ENCODE measurements at places on chromosomes 12 and 14. TPM values are rescaled to one million over a fixed set of nuclear protein-coding genes. Genes with fewer than 3 reads are reported as not detected.

PTCSC3 gene
- total RNA-seq: not detected

DNA sequence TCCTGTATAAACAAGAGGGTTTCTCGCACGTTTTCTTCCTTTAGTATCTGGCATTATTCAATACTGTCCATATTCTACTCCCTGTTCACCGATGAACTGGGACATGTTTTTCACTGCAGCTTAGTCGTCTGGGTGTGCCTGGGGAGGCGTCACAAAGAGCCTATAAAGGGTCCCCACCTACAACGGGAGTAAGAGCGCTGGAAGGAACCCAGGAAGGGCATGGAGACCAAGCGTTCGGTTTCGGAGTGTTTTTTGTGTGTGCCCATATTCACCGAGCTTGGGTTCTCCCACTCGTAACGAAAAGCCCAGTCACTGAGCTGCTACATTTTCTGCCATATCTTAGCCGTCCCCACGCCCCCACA, 592 bp upstream of the USP15 start:
- no peak for DNase-seq

- no peak for DNase-seq
Measured at GRCh38 chr12:54601841-54602240, 13.4 kb upstream of the PPP1R1A start.

DNA sequence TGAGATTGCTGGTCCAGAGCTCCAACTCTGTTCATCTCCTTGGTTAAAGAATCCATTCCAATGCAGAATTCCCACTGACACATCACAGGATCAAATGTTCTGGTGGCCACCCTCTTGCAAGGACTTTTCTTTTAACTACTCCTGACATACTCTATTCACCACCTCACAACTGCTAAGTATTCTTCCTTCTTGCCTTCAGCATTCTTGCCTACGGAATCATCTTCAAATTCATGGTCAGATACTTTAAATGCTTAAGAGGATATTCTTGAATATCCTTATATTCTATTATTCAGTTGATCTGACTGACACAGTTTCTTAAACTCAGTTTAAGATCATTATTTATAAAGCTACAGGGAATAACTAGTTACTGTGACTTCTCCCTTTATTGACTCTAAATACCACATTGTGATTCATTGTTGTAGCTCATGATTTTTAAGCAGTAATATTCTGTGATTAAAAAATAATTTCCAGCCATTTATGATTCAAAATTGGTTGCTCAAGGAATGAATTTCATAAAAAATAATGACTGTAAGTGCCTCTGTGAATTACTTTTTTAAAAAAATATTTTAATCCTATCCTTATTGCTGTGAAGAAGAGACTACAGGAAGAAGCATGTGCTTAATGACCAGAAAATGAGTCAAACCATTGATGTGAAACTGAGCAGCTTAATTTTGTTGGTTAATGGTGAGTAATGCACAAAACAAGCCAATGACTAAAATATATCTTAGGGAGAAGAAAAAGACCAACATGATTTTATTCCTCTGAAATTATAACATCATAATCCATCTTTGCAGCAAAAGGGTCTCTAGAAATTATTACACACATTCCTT, 207.1 kb downstream of the PIK3C2G start:
- DNase-seq: no peak

GPR68 gene
- 1.5 TPM for total RNA-seq

RAB35 gene
- 22.5 TPM for total RNA-seq

DNA sequence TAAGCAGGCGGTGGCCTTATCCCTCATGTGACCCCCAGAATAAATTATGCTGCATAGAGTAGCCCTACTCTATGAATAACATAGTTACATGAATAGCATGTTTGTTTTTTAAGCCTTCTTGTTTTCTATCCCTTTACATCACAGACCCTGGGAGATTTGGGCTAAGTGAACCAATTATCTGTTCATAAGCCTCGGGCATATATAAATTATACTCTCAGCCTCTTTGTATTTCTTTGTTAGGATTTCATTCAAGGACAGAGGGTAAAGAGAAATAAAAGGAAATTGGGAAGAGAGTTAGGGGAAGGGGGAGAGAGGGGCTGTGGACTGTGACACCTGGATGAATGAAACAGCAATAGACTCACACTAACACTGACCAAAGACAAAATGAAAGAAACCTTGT, 35.3 kb upstream of the RTRAF start:
- DNase-seq: no peak

- no peak for DNase-seq
Measured at GRCh38 chr12:12534975-12535374, 27.7 kb downstream of the DUSP16 start.

GRCh38 chr12:80778005-80778541, 61.4 kb downstream of the MYF5 start:
- no peak for DNase-seq

DNA sequence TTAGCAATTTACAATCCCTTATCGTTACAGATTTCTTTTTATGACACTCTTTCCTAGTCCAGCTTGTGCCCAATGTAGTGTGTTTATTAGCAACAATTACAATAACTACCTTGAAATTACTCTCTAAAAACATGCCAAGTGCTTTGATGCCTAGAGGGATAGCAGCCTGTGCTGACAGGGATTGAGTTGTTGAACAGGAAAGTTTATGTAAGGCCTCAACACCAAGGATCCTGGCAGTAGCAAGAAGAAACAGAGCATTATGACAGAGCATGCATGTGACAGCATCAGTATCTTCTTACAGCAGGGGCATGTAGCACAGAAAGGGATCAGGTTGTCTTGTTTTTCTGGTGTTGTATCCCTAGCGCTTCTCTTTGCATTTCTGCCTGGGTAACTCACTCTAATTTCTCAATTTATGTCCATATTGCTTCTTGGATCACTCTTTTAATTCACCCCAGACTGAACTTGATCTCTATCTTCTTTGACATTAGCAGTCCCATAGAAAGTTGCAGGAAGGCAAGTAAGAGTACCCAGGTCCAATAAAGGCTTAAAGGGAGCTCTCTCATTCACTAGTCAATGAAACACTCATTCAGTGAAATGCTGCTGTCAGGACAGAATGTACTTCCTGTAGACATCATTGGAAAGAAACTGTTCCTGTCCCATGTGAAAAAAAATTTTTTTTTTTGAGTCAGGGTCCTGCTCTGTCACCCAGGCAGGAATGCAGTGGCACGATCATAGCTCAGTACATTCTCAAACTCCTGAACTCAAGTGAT, 220.0 kb upstream of the GRIP1 start:
- DNase-seq: no peak

DNA sequence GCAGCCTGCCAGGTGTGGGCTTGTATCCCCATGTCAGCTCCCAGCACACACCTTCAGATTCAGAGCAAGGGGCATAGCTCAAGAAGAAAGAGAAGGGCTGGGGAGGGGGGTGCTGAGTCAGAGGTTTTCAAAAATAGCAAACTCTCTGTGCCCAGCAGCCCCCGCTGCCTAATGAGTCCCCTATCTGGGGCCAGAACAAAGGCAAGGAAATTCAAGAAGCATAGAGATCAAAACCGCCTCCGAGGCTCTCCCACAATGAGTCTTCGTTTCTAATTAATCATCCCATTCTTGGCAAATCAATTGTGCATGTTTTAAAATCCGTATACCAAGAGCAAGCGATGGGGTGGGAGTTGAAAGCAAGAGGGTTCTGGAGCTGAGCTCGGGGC, 19.5 kb upstream of the CMKLR1 start:
- DNase-seq: no peak

DNA sequence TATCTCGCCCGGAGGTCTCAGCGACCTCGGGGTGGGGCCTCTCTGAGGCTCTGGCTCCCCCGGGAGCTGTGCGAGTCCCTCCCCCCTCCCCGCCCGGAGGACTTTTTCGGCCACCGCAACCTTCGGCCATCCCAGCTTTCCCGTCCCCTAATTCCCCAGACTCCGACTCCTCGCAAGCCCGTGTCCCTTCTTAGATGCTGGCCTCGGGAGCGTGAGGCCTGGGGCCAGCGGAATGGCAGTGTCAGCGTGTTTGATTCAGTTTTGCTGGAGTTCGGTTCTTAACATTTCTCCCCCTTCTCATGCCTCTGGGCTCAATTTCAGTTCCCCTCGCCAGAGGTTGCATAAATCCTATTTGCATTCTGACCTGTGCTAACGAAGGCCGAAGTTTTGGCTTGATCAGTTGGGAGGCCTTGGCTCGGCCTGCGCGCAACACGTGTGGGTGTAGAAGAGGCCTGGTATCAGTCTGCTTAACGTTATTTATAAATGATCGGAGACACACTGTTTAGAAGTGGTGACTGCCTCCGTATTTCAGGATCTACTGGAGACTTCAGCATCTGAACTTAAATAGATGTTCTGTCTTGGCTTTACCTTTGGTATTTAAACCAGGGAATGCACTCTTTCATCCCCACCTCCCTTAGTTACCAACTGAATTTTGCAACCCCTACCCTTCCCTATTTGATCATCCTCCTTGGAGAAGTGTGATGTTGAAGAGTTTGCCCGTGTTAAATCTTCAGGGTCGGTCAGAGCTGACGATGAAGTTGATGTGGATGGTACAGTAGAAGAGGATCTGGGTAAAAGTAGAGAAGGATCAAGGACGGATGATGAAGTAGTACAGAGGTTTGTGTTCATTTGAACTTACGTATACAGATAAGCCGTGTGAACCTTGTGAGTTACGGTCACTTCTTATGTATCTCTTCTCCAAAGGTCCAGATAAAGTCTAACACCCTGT, 851 bp downstream of the HSP90B1 start:
- DNase-seq: peak; percentile 28

DNA sequence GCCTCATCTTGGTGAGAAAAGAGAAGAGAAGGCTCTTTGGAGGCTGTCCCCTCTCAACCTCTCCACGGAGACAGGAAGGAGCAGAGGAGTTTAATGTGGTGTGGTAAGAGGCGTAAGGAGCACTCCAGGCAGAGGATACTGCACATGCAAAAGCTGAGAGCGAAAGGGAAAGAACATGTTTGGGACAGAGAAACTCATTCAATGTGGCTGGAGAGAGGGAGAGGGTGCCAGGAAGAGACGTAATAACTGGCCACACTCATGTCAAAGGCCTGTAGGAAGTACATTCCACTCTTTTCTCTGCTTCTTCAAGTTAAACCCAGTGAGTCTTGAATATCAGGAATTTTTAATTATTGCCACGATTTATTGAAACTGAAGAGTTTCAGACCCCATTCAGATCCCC, 12.0 kb downstream of the VDR start:
- no peak for DNase-seq

- no peak for DNase-seq
Measured at GRCh38 chr14:58096731-58097130, 55.3 kb downstream of the ARMH4 start.

GRCh38 chr12:108211157-108211556, 82.1 kb downstream of the WSCD2 start:
- DNase-seq: no peak

- no peak for DNase-seq
Measured at GRCh38 chr14:67815573-67816225, 691 bp downstream of the ZFYVE26 start.

GRCh38 chr12:84507956-84508850, 404.4 kb downstream of the SLC6A15 start:
- no peak for DNase-seq

GRCh38 chr12:108144080-108144479, 15.0 kb downstream of the WSCD2 start:
- no peak for DNase-seq

TEAD4 gene
- 5.3 TPM for total RNA-seq

OVCH1 gene
- total RNA-seq: not detected

GRCh38 chr12:32920506-32921085, 24.0 kb upstream of the PKP2 start:
- DNase-seq: no peak

GRCh38 chr12:15716581-15716980, 72.6 kb downstream of the EPS8 start:
- no peak for DNase-seq

DNA sequence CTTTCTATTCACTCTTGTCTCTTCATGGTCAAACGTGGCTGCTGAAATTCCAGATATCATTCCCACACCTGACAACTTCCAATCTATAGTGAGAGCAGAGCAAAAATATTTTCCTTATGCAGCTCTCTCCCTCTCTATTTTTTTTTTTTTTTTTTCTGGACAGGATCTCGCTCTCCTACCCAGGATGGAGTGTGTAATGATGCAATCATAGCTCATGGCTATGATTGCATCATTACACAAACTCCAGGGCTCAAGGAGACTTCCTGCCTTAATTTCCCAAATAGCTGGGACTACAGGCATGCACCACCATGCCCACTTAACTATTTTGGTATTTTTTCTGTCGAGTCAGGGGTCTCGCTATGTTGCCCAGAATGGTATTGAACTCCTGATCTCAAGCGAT, 1398.9 kb downstream of the AACS start:
- DNase-seq: no peak

GRCh38 chr14:102551995-102552705, 40.3 kb upstream of the RCOR1 start:
- no peak for DNase-seq

DNA sequence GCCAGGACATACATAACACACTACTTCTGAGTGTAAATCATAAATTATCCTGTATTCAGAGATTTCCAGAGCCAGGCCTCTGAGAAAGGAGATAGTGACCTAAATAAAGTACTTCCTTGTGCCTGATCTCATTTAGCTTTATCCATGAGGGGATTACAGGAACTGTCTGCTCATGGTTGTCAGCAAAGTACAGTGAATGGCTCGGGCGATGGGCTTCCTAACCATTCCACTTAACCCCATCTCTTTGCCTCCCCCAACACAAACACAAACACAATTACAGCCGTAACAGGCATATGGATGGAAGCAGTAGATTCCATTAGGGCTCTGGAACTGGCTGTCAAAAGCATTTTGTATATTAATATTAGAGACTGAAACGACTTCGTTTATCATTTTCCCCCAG, 206.7 kb upstream of the CPNE8 start:
- DNase-seq: no peak

- no peak for DNase-seq
Measured at GRCh38 chr14:72738161-72738611, 155.7 kb downstream of the DPF3 start.

DNA sequence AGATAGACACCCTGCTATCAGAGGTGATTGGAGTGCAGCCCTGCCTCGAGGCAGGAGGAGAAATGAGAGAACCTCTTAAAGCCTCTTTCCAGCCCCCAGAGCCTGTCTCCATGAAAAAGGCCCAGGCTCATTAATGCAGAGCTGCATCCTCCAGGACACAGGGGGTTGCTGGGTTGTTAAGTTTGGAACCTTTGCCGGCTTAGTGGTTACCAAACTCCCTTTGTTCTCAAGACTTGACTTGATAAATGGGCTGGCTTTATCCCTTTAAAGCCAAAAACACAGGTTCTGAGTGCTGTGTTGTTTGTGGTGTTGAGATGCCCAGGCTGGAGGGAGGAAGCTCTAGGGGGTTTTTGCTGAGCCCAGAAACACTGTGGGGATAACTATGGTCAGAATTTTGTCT, 71.0 kb downstream of the DAD1 start:
- DNase-seq: no peak

DNA sequence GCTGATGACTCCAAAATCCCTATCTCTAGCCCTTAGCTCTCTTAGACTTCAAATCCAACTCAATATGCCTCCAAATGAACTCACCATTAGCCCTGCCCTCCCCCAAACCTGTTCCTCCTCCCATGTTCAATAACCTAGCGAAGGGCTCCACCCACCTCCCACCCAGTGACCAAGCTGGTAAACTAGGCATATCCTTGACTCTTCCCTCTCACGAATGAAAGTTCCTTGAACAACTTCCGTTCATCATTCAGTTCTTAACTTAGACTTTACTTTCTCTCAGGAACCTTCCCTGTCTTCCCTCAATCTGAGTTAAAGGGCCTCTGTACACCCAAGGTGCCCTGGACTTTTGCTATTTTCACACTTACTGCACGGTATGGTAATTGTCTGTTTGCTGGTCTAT, 1.9 kb upstream of the KLHDC1 start:
- no peak for DNase-seq

- DNase-seq: no peak
Measured at GRCh38 chr14:21494902-21495762, 16.0 kb downstream of the METTL3 start.

GRCh38 chr12:103387385-103387784, 108.4 kb downstream of the C12orf42 start:
- no peak for DNase-seq

Data from Peyer's patch (tissue), 4 donors.